Aorta (tissue), 5 donors: ENCODE measurements at places on chromosomes 6 and 20. TPM values are rescaled to one million over a fixed set of nuclear protein-coding genes. Genes with fewer than 3 reads are reported as not detected.

The RAET1E gene
- 1.7 TPM for polyA plus RNA-seq

The RUNX2 gene
- 1.0 TPM for polyA plus RNA-seq

The HLA-DRB5 gene
- polyA plus RNA-seq: 0.15 TPM

The SRSF12 gene
- 0.38 TPM for polyA plus RNA-seq

The ARMH2 gene
- polyA plus RNA-seq: not detected

The KCNG1 gene
- polyA plus RNA-seq: 0.10 TPM

DNA sequence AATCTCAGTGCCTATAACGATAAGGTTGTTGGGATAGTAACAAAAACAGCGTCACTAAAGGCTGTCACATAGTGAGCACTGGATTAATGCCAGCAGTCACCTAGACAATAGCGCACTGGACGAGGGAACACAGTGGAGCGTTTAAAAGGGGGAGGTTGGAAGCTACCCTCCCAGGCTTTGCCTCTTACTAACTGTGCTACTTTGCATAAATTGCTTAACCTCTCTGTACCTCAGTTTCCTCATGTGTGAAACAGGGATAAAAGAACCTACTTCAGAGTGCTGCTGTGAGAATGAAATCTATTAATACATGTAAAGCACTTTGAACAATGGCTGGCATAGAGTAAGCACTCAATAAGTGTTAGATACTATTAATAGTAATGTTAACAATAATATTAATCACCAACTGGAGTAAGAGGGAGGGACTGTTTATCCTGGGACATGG, 10.5 kb downstream of the BCL2L1 start:
- no peak for DNase-seq

- DNase-seq: no peak
Measured at GRCh38 chr6:38738261-38738660, 23.1 kb downstream of the DNAH8 start.

- no peak for DNase-seq
Measured at GRCh38 chr20:48298851-48299484, 513.7 kb upstream of the SULF2 start.

DNA sequence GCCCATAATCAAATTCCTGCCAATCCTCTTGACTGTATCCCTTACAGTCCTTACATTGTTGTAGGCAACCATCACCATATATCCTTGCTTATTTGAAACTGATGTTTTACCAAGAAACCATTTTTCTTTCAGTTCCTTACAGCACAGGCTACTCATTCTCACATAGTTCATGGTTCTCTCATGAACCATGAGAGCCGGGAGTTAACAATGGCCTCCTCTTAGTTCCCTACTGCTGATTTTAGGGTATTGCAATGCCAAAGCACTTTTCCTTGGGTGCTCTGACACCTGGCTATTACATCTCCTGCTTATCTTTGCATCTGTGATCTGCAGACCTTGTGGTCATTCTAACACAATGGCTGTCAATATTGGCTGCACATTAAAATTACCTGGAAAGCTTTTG, 133.4 kb downstream of the MYB start:
- DNase-seq: no peak

- DNase-seq: no peak
Measured at GRCh38 chr20:42474646-42475045, 715.1 kb downstream of the PTPRT start.

DNA sequence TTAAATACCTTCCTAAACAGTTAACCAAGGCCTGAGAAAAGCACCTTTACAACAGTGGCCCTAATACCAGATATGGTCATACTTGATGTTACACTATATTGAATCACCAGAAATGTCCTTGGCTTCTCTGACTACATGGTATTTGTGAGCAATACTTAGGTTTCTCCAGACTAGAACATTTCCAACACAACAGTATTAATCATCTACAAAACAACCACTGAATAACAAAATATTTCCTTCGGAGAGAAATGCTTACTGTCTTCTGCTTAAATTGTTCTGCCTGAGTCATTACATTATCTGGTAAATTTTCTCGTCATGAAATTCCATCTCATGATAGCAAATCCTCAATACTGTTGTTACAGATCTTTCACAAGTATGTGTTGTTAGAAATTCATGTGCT, 252.9 kb upstream of the RUNX2 start:
- DNase-seq: no peak
